ENCODE measurements at places on chromosomes 5 and 9.
A peak's percentile ranks its signal among the peaks of the same experiment; 100 is the strongest.

DNA sequence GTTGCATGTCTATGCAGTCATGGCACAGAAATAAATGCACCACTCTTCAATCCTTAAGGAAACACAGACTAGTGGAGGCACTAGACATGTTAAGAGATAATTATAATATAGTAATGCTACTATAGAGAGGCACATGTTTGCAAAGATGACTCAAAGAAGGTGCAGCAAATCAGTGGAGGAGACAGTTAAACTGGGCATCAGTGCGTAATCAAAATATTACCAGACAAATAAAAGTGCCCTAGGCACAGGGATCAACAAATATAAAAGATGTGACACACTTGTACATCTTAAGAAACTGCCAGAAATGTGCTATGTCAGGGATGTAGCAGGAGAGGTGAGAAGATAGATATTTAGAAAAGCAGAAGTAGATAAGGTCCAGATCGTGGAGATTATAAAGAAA is 642.1 kb downstream of the SLCO4C1 start:
- no peaks in the 10 kb centered on the region for H3K36me3 ChIP-seq
- DNase-seq, result no peak
- no peak overlapping the region for H3K27ac ChIP-seq

DNA sequence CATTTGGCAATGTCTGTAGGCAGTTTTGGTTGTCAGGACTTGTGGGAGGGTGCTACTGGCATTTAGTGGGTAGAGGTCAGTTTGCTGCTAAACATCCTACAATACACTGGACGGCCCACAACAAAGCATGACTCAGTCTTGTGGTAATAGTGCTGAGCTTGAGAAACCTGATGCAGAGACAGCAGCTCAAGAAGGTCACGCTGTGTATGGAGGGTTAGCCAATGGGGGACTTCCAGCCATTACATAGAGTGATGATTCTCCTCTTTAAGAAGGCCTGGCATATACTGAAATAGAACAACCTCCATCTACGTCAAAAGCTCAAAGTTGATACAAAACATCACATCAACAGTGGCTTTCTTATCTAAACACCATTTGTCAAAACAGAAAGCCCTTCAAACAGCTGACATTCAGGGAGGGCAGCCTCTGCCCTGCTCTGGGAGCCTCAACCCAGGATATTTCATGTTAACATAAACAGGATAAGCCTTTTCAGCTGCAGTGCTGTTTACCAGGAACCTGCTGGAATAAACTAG is 143.0 kb downstream of the GPBP1 start:
- no peak overlapping the region for H3K27ac ChIP-seq
- DNase-seq, result no peak
- H3K36me3 ChIP-seq, result no peaks in the 10 kb centered on the region
- H3K27me3 ChIP-seq, result no peaks in the 10 kb centered on the region

DNA sequence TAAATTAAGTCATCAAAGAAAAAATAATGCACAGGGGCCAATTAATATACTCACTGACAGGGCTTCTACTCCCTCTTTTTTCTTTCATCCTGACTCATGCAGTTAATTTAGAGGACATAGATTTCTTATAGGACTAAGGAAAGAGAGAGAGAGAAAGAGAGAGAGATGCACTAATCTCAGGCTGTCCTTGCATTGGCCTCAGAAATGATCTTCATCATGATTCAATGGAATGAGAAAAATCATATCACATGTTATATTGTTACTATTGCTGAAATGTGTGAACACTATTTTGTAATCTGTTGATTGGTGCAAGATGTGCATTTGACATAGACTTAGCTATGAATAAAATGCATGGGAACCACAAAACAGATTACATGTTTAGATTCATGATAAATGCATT is 608.3 kb upstream of the NUDT12 start:
- no peak overlapping the region for H3K27ac ChIP-seq
- no peaks in the 10 kb centered on the region for H3K4me1 ChIP-seq
- H3K4me3 ChIP-seq, result no peak overlapping the region
- no peak for DNase-seq

DNA sequence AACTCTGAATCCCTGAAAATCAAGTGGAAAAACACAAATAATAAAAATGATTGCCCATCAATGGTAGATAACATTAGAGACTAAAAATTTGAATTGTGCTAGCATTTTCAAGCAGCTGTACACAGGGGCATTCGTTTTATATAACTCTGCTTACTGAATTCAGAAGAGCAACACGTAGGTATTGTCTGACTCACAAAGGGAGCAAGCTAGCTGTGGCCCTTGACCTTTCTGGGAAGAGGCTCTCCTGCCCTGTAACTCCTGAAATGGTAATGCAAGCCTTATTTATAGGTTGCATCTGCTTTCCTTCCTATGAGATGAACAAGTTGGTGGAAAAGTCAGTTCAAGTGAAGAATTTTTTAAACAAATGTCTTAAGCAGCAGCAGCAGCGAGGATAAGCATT is 218.7 kb upstream of the EFNA5 start:
- no peak overlapping the region for H3K27ac ChIP-seq
- no peaks in the 10 kb centered on the region for H3K36me3 ChIP-seq
- no peak overlapping the region for H3K4me3 ChIP-seq
- no peaks in the 10 kb centered on the region for H3K4me1 ChIP-seq
- H3K27me3 ChIP-seq, result no peaks in the 10 kb centered on the region

DNA sequence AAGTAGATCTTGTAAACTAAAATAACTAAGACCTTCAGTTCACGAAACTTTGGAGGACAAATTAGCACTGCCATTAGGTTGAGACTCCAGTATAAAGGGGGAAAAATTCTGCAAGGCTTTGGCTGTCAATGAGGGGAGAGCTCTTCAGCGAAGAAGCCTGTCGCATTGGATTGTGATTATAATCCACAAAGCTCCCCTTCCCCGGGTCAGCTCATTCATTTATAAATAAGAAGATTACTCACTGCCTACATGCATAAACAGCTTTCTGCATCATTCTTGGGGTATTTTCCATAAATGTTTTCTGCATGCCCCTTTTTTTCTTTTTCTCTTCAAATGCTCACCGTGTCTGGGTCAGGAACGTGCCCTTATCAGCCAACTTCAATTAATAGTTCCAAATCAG is 196.7 kb downstream of the EBF1 start:
- H3K27ac ChIP-seq, result no peak overlapping the region
- no peak overlapping the region for H3K4me3 ChIP-seq
- DNase-seq, result no peak
- no peaks in the 10 kb centered on the region for H3K4me1 ChIP-seq

- no peak overlapping the region for H3K27ac ChIP-seq
- no peak for DNase-seq
- no peaks in the 10 kb centered on the region for H3K27me3 ChIP-seq
- H3K4me1 ChIP-seq, result no peaks in the 10 kb centered on the region
- H3K4me3 ChIP-seq, result no peak overlapping the region
Measured at GRCh38 chr9:128169492-128169891, 9.4 kb downstream of the BBLN start.

DNA sequence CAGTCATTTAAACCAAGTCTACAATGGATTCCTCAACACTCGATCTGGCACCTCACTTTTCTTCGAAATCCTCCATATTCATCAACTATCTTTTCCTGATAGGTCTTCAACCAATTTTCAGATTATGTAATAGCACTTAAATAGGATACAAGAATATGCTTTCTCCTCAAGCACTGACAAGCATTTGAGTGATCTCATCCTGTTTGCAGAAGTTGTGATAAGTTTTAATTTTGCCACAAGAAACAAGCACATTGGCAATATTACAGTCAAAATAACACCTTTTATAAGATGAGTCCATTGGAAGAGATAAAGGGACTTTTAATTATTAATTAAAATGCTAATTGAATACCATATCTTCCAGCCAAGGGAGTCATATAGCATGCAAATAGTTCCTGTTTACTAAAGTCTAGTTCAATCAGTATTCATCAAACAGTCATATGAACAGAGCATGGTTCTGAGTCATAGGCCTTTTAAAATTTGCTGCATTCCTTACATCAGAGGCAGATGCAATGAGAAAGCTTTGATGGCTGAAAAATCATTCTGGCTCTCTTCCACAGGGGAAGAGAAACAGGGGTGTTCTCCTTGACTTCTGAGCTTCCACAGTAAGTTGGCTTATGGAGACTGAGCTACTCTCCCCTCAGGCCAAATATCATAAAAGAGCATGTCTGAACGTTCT is 32.7 kb upstream of the ZCCHC9 start:
- no peaks in the 10 kb centered on the region for H3K4me1 ChIP-seq
- DNase-seq, result no peak
- no peaks in the 10 kb centered on the region for H3K36me3 ChIP-seq
- no peaks in the 10 kb centered on the region for H3K27me3 ChIP-seq
- no peak overlapping the region for H3K4me3 ChIP-seq
- H3K27ac ChIP-seq, result no peak overlapping the region

DNA sequence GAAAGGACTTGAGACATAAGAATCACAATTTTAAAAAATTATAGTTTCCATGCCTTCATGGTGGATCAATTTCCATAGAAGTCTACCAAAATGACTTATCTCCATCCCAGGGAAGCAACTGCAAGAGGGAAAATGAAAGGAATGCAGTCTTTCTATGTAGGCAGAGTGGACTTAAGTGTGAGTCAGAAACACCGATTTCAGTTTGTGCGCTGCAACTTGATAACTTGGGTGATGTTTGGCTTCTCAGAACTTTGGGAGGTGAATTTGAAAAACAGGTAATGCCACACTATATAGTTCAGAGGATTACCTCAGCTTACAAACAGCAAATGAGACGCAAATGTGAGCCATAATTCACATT is 708 bp upstream of the CSNK1G3 start:
- no peak for DNase-seq
- H3K4me1 ChIP-seq, result no peaks in the 10 kb centered on the region
- peak overlapping the region; percentile 96 for H3K27ac ChIP-seq
- no peaks in the 10 kb centered on the region for H3K36me3 ChIP-seq
- H3K4me3 ChIP-seq, result peak overlapping the region; percentile 90

GRCh38 chr5:52007230-52007858 is 624.1 kb downstream of the ISL1 start:
- H3K27ac ChIP-seq, result no peak overlapping the region
- H3K4me3 ChIP-seq, result no peak overlapping the region

GRCh38 chr9:96084331-96084734 is 208.8 kb downstream of the ERCC6L2 start:
- peaks cover 20% of the 10 kb centered on the region for H3K27me3 ChIP-seq
- no peak overlapping the region for H3K4me3 ChIP-seq
- DNase-seq, result no peak
- H3K4me1 ChIP-seq, result no peaks in the 10 kb centered on the region
- H3K27ac ChIP-seq, result no peak overlapping the region

- no peaks in the 10 kb centered on the region for H3K4me1 ChIP-seq
- H3K27ac ChIP-seq, result peak overlapping the region; percentile 95
- H3K4me3 ChIP-seq, result no peak overlapping the region
- H3K36me3 ChIP-seq, result no peaks in the 10 kb centered on the region
- no peaks in the 10 kb centered on the region for H3K27me3 ChIP-seq
Measured at GRCh38 chr5:142358121-142358520, 33.3 kb upstream of the SPRY4 start.

GRCh38 chr5:172002310-172002709 is 4.1 kb downstream of the FBXW11 start:
- peaks cover 5% of the 10 kb centered on the region for H3K4me1 ChIP-seq
- no peaks in the 10 kb centered on the region for H3K27me3 ChIP-seq
- no peak overlapping the region for H3K4me3 ChIP-seq
- DNase-seq, result no peak
- H3K27ac ChIP-seq, result no peak overlapping the region

- no peak overlapping the region for H3K27ac ChIP-seq
- H3K4me1 ChIP-seq, result no peaks in the 10 kb centered on the region
- H3K4me3 ChIP-seq, result no peak overlapping the region
Measured at GRCh38 chr9:126296687-126297086, 29.9 kb upstream of the MVB12B start.

GRCh38 chr9:97735070-97735600 is 38.0 kb upstream of the XPA start:
- DNase-seq, result no peak
- no peak overlapping the region for H3K4me3 ChIP-seq
- no peaks in the 10 kb centered on the region for H3K4me1 ChIP-seq
- no peak overlapping the region for H3K27ac ChIP-seq
- no peaks in the 10 kb centered on the region for H3K27me3 ChIP-seq
- no peaks in the 10 kb centered on the region for H3K36me3 ChIP-seq

DNA sequence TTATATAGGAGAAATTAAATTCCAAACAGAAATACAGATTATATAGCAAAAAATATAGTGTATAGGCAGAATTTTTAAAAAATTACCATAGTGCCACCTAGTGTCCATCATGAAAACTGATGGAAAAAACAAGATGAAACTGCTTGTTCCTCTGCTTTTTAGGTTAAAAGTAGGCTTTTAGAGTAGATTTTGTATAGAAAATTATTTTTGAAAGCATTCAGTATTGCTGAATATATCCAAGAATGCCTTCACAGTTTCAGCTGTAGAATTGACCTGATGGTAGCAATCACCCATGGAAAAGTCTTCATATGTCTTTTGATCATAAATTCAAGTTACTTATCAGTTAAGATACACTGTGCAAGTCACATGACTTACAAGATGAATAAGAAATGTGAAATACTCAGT is 19.7 kb downstream of the RIOK2 start:
- H3K27me3 ChIP-seq, result no peaks in the 10 kb centered on the region
- H3K4me1 ChIP-seq, result no peaks in the 10 kb centered on the region
- no peak for DNase-seq
- no peak overlapping the region for H3K27ac ChIP-seq
- H3K4me3 ChIP-seq, result no peak overlapping the region
- H3K36me3 ChIP-seq, result peaks cover 7% of the 10 kb centered on the region

GRCh38 chr5:76468635-76469425 is 65.7 kb downstream of the IQGAP2 start:
- H3K4me1 ChIP-seq, result no peaks in the 10 kb centered on the region
- no peak overlapping the region for H3K4me3 ChIP-seq
- no peaks in the 10 kb centered on the region for H3K36me3 ChIP-seq
- no peaks in the 10 kb centered on the region for H3K27me3 ChIP-seq

DNA sequence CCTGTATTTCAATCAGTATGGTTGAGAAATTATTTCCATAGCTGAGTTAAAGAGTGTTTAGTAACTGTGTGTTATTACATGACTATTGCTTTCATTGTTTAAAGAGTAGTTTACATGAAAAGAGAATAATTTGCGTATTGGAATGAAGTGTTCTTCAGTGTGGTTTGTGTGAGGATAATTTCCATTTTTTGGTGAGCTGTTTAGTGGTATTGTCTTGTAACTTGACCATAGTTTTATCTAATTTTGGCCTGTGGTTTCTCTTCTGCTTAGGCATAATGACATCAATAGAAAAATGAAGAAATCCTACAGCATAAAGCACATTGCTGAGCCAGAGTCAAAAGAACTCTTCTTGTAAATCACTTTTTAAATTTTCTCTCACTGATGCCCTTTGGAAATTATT is 151.2 kb downstream of the SNCAIP start:
- no peaks in the 10 kb centered on the region for H3K36me3 ChIP-seq
- no peak overlapping the region for H3K27ac ChIP-seq
- H3K4me1 ChIP-seq, result no peaks in the 10 kb centered on the region
- no peaks in the 10 kb centered on the region for H3K27me3 ChIP-seq

DNA sequence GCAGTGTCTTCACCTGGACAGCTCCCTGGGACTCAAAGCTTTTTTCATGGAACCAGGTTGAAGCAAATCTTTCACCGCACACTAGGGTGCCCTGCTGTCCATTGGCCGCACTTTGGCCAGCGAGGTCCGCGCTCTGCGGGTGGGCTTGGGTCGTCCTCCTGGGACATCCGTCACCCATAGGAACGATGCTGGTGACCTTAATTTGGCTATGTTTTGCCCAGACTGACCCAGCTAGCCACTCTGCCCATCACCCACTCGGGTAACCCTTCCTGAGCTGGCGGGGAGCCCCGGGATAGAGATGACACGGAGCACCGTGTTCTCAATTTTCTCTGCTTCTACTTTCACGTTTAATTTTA is 25.9 kb downstream of the ZDHHC11B start:
- H3K27me3 ChIP-seq, result no peaks in the 10 kb centered on the region
- no peaks in the 10 kb centered on the region for H3K36me3 ChIP-seq
- peak overlapping the region; percentile 23 for H3K27ac ChIP-seq
- no peaks in the 10 kb centered on the region for H3K4me1 ChIP-seq
- no peak overlapping the region for H3K4me3 ChIP-seq
- DNase-seq, result no peak

Data from breast epithelium (tissue), 4 donors.